ENCODE measurements at places on chromosomes 1 and 21.

- DNase-seq, result no peak
Measured at GRCh38 chr1:162885265-162885664, 24.3 kb upstream of the CCDC190 start.

DNA sequence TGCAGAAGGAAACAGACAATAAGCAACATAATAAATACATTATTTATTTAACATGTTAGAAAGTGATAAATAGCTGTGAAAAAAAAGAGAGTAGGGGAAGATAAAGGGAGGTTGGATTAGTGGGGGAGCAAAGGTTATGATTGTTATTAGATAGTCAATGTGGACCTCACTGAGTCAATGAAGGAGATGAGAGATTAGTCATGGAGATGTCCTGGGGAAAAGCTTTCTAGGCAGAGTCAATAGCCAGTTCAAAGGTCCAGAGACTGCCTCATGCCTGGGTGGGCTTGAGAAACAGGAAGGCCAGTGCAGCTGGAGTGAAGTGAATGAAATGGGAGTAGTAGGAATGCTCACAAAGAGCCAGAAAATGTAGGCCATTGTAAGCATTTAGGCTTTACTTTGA is 187.1 kb upstream of the CACYBP start:
- DNase-seq, result no peak

DNA sequence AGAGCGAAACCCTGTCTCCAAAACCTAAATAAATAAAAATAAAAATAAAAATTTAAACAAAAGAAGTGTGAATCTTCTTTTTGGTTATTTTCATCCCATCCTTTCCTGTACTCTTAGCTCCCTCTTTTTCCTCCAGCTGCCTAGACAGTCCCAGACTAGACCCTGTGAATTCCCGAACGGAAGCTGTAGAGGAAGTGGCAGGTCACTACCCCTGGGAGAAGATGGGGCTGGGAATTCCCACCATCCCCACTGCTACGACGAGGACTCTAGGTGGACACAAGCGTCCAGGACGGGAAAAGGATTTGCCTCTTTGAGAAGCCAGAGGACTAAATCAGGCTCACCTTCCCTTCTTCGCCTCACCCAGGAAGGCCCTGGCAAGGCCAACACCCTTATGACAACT is 12.6 kb downstream of the RHBDL2 start:
- DNase-seq, result no peak

DNA sequence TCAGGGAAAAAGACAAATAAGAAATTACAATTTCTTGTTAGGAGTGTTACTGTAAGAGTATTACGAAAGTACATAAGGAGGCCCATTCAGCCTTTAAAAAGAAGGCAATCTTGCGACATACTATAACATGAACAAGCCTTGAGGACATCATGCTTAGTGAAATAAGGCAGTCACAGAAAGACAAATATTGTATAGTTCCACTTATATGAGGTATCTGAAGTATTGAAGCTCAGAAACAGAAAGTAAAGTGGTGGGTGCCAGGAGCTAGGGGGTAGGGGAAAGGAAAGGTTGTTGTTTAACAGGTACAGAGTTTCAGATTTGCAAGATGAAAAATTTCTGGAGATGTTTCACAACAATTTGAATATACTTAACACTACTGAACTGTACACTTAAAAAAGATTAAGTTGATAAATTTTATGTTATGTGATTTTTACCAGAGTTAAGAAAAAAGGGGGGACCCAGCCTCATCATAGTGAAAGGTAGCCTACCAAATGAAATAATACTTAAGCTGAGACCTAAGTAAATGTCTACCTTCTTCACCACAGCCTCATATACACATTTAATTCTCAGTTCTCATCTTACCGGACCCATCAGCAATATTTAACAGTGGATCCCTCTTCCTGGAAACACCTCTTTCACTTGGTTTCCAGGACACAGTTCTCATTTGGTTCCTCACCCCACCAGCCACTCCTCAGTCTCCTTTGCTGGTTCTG is 19.5 kb downstream of the USP24 start:
- no peak for DNase-seq

- no peak for DNase-seq
Measured at GRCh38 chr1:176884286-176884685, 280.2 kb downstream of the ASTN1 start.

- DNase-seq, result no peak
Measured at GRCh38 chr1:1004420-1004779, 4.5 kb upstream of the HES4 start.

- no peak for DNase-seq
Measured at GRCh38 chr1:205965036-205965884, 22.0 kb upstream of the SLC26A9 start.

DNA sequence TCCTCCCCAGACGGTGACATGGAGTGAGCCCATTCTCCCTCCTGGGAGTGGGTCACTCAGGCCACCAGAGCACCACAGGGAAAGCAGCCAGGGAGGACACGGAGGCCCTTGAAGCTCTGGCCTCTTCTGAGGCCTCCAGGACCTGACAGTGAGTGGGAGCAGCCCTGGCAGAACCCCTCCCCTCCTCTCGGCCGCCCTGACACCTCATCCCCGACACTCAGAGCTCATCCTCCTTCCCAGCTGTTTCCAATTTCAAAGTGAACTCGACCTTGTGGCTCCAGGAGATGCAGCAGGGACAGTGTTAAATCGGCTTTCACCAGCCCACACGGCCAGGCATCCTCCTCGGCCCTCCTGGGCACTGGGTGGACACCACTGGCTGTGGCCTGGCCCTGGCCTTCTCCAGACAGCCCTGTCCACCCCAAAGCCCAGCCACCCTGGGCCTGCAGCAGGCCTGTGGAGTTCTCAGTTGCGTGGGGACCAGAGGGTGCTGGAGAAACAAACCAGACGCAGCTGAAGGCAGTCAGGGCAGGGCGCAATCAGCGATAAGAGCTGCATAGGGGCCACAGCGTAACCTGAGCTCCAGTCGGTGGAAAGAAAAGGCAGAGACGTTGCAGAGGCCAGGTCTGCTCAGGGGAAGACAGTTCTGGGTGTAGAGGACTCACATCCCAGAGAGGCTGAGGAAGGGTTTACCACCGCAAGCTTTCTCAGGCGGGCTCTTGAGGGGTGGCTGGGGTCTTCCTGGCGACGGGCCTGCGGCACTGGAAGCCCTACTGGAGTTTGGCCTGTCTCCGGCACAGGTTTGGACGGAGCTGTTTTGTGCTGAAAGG is 27.1 kb downstream of the FTCD start:
- DNase-seq, result no peak

GRCh38 chr1:109623601-109624161 is 4.0 kb downstream of the AMPD2 start:
- no peak for DNase-seq

GRCh38 chr1:183417772-183418491 is at the start of gene NMNAT2:
Gene NMNAT2, minus strand, starts transcription at chr1:183418380. Its CDS starts 113 bp downstream, at chr1:183418267.
- DNase-seq, result no peak

- no peak for DNase-seq
Measured at GRCh38 chr1:154796303-154796892, 73.7 kb downstream of the KCNN3 start.

GRCh38 chr1:92459871-92460320 is 26.8 kb downstream of the GFI1 start:
- DNase-seq, result no peak

DNA sequence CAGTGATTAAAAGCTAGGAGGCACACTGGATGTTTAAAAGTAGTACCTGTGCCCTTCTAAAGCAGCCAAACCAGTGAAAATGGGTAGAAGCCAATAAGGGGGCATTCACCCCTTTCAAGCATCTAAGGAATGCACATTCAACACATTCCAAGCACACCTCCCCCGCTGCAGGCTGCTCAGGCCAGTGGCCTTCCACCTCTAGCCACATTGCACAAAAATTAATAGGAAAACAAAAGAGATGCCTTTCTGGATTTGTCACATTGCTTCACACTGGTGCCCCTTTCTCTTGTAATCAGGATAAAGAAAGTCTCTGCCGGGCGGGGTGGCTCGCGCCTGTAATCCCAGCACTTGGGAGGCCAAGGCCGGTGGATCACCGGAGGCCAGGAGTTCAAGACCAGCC is 834.0 kb downstream of the USP25 start:
- no peak for DNase-seq

GRCh38 chr21:25657140-25657539 is 18.1 kb downstream of the JAM2 start:
- no peak for DNase-seq

DNA sequence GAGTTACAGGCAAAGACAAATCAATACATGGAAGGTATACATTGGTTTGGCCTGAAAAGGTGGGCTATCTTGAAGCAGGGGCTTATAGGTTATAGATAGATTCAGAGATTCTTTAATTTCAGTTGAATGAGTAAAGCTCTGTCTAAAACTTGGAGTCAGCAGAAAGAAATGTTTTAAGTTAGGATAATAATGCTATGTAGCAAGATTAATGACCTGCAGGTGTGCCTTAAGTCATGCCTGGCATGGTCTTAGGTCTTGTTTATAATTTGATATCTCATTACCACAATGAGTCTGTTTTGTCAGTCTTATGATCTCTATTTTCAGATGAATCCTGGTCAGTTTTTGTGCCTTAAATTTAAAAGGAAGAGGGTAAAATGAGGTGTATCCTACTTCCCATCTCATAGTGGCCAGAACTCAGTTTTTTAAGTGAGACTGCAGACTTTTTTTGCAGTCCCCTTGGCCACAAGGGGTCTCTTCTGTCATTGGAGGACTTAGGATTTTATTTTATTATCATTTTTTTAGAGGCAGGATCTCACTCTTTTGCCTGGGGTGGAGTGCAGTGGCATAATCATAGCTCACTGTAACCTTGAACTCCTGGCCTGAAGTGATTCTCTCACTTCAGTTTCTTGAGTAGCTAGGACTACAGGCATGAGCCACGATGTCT is 21.3 kb upstream of the PGBD2 start:
- no peak for DNase-seq

GRCh38 chr1:221878134-221878533 is 136.2 kb upstream of the DUSP10 start:
- no peak for DNase-seq

GRCh38 chr1:15681349-15682292 is 2.5 kb upstream of the PLEKHM2 start:
- DNase-seq, result no peak

DNA sequence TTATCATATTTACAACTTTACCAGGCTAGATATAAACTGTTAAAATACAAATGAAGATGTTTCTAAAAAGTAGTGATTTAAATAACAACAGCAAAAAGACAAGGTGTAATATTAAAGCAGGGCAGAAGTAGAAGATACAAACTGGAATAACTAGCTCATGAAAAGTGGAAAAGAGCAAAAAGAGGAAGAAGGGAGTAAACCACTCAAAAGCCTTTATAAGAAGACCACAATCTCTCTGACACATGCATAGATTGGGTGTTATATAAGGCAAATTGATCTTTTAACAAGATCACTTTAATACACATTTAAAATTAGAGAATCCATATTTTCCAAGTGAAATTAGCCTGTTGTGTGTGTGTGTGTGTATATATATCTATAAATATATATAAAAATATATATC is 5.0 kb downstream of the DENND1B start:
- no peak for DNase-seq

DNA sequence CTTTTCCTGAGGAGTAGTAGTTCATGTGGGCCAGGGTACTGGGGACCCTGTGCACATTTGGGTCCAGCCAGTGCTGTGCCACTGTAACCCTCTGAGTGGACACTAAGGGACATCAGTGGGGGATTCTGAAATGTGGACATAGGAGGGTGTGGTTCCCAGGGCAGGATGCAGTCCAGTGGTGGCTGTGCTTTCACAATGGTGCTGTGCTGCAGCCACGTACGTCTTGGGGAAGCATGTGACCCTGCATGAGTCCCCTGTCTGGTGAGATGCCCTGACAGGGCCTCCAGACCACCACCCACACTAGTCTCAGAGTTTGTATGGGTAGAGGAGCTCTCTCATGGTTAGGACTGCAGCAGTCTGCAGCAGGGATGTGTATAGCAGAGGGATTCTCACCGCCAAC is 37.8 kb upstream of the WNT2B start:
- DNase-seq, result no peak

GRCh38 chr1:209266590-209267205 is 316.8 kb upstream of the CAMK1G start:
- no peak for DNase-seq

- DNase-seq, result no peak
Measured at GRCh38 chr1:162939035-162939434, 78.1 kb upstream of the CCDC190 start.

GRCh38 chr1:169487133-169487532 is 1.4 kb upstream of the SLC19A2 start:
- no peak for DNase-seq

GRCh38 chr1:182279724-182280503 is 111.7 kb downstream of the GLUL start:
- no peak for DNase-seq

- DNase-seq, result no peak
Measured at GRCh38 chr1:56758135-56758534, 61.1 kb downstream of the FYB2 start.

DNA sequence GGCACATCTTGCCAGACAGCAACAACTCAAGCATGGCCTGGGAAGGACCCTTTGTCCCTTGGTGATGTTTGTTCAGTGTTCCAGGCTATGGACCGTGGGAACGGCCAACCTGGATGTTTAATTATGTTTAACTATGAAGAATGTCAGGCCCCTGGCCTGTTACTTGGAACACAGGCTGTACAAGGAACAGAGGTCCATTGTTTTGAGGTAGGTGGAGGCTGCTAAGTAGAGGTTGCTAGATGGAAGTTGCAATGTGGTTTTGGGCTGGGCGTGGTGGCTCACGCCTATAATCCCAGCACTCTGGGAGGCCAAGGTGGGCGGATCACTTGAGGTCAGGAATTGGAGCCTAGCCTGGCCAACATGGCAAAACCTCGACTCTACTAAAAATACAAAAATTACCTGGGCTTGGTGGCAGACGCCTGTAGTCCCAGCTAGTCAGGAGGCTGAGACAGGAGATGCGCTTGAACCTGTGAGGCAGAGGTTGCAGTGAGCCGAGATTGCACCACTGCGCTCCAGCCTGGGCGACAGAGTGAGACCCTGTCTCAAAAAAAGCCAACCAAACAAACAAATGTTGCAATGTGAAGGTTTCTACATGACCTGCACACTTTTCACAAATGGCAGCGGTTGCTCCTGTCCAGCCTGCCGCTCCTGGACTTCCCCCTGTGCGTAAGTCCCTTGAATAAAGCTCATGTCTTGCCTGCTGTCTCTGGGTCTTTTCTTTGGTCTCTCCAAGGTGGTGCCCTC is 2.5 kb upstream of the LEFTY1 start:
- no peak for DNase-seq

GRCh38 chr1:12654004-12654567 is 10.2 kb downstream of the AADACL4 start:
- DNase-seq, result no peak

DNA sequence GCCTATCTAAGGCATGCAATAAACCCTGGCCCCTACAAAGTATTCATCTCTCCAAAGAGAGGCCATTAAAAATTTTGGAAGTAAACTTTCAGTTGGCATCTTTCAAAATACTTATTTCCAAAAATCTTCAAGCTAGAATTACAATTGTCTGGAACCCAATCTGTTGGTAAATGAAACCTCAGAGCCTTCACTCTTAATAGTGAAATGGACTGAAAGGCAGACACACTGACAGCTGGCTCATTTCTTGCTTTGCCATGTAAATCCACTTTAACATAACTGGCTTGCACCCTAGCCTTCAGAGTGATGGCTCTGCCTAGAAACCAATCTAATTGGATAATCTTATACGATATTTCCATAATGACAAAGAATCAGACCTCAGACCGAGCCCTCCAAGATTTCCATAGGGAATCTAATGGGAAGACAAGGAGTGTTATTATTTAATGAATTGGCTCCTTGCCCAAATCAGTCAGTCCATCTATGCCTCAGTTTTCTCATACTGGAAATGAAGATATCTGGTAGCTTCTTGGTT is 9.2 kb upstream of the PALMD start:
- DNase-seq, result no peak

All from activated CD4-positive, alpha-beta T cell treated with anti-CD3 and anti-CD28 coated beads, Interleukin-2, amount 50 U/mL, for 4 hours (primary cell).